ENCODE measurements at places on chromosomes 16 and 17.

GRCh38 chr17:48555258-48556228, 10.6 kb upstream of the HOXB2 start:
- no peak for DNase-seq

- no peak for DNase-seq
These were observed 59.6 kb upstream of the CDH13 start for GRCh38 chr16:82567175-82567574.

DNA sequence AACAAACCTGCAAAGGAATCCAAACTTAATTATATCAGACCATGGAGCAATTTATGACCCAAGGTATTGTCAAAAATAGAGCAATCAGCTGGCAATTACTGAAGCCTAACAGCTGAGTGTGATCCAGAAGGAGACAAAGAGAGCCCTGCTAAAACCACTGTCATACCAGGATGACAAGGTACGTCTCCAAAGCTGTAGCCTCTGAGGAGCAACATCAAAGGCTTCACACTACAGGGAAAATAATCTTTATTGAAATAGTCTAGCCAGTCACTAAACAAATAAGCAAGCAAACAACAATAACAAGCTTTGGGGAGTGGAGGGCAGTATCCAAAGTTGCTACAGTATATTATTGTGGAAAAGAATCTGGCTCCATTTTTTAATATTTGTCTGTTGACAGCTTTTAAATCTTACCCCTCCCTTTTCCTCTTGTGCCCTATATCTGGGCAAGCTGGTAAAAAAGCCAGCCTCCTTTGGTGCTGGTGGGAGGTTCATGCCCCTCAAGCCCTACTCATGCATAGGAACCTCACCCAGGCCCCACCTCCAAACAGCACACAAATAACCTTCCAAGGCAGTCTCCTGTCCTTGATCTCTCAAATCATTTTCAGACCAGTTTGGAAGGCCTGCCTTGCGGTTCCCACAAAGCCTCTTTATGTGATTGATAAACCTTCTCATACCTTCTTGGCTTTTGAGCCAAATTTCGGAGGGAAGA, 73.7 kb downstream of the ITFG1 start:
- DNase-seq: no peak

GRCh38 chr17:11138023-11138422, 103.0 kb upstream of the SHISA6 start:
- no peak for DNase-seq

DNA sequence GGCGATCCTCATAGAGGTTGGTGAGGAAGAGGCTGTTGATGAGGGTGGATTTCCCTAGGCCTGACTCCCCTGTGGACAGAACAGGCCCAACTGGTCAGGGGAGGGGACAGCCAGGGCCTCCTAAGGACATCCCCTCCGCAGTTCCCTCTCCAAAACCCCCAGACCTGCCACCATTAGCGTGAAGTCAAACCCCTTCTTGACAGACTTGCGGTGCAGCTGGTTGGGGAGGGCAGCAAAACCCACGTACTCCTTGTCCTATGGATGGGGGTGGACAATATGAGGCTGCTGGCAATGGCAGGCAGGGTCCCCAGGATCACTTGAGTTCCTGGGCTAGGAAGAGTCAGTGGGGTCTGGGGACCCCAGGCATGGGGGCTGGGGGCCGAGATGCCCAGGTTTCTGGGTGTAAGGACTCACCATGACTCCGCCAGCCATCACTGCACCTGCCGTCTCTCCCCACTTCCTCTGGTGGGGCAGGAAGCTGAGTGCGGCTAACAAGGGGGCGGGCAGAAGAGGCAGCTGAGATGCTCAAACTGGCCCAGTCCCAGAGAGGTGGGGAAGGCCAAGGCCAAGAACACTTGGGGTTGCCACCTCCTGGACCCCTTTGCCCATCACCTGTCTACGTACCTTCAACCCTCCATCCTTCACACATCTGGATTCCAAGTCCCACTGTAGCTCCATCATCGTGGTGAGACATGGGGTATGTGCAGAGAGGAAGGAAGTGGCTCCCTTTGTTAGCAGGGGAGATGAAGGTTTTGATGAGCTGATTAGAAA, at the start of gene SEPTIN1:
Gene SEPTIN1, minus strand, starts transcription at position 451 of the 771 bp plus-strand sequence. Its CDS starts 19 bp downstream, at position 432.
- peak; percentile 64 for DNase-seq

- no peak for DNase-seq
These were observed 62.4 kb downstream of the RAB11FIP4 start for GRCh38 chr17:31453896-31454295.

- no peak for DNase-seq
These were observed 31.3 kb downstream of the MAP1LC3B start for GRCh38 chr16:87423429-87423828.

DNA sequence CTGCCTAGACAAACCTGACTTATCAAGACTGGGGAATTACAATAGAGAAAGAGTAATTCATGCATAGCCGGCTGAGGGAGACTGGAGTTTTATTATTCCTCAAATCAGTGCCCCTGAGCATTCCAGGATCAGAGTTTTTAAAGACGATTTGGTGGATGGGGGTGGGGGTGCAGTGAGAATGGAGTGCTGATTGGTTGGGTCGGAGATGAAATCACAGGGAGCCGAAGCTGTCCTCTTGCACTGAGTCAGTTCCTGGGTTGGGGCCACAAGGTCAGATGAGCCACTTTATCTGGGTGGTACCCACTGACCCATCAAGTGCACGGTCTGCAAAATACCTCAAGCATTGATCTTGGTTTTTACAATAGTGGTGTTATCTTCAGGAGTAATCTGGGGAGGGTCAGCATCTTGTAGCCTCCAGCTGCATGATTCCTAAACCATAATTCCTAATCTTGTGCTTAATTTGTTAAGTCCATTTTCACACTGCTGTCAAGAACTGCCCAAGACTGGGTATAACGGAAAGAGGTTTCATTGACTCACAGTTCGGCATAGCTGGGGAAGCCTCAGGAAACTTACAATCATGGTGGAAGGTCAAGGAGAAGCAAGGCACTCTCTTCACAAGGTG, 69.6 kb downstream of the MARF1 start:
- no peak for DNase-seq

DNA sequence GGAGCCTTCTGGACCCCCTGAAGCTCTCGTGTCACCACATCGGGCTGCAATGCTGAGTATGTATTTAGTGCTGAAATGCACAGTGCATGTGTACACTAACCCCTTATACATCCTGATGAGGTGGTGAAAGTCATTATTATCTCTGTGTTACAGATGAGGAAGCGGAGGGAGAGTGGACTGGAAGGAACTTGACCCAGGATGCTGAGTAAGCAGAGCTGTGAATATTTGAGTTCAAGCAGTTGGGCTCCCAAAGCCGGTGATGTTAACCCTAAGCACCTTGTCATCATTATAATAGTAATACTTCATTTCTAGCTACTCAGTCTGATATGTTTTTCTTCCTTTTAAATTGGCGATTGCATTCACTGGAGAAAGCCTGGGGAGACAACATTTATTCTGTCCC, 25.9 kb upstream of the NKD1 start:
- DNase-seq: no peak

DNA sequence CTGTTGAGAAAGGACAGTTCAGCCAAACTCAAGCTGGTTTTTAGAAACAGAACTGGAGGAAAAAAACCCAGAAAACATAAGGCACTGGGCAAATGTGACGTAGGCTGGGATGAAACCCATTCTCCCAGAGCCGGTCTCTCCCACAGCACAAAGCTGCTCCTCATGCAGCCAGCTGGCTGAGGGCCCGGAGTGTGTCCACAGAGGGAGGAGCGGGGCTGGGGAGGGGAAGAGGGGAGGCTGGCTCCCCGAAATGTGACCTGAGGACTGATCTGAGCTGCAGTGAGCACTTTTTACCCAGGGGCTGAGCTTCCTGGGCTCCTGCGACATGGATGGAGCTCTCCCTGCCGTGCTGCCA, 20.8 kb downstream of the FOXF1 start:
- DNase-seq: no peak

GRCh38 chr17:31275116-31275515, 21.9 kb downstream of the OMG start:
- DNase-seq: no peak

DNA sequence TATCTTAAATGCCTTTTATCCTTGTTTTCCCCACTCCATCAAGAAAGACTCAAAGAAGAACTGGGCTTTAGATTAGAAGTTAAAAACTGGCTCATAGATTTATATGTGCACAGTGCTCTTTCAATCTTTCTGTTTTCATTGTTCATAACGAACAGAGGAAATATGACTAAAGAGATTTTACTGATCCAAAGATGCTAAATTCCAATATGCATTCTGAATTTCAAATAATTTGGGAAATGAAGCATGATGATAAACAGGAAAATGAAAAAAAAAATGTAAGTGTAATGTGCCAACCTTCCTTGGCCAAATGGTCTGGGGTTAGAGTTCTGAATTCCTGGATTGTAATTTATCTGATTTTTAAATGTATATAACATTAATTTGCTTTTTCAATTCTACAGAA, 25.0 kb upstream of the SMIM36 start:
- no peak for DNase-seq

GRCh38 chr16:81482329-81483063, 37.9 kb downstream of the CMIP start:
- DNase-seq: no peak

GRCh38 chr17:29257756-29258155, 11.1 kb downstream of the CRYBA1 start:
- no peak for DNase-seq

- peak; percentile 45 for DNase-seq
These were observed 2.4 kb upstream of the ALOXE3 start for GRCh38 chr17:8120520-8121406.

- no peak for DNase-seq
These were observed 13.0 kb downstream of the CAMKK1 start for GRCh38 chr17:3879591-3880417.

GRCh38 chr16:53022374-53022773, 30.3 kb downstream of the CHD9NB start:
- no peak for DNase-seq

DNA sequence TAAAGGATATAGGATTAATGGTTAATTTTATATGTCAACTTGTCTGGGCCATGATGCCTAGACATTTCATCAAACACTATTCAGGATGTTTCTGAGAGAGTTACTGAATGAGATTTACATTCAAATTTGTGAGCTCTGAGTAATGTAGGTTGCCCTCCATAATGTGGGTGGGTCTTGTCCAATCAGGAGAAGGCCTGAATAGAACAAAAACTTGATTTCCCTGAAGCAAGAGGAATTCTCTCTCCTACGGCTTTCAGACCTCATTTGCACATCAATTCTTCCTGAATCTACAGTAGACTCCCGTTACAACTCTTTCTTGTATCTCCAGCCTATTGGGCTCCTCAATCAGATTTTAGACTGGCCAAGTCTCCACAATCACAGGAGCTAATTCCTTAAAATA, 377.9 kb upstream of the PMFBP1 start:
- no peak for DNase-seq

GRCh38 chr16:6576606-6577005, 756.0 kb upstream of the RBFOX1 start:
- DNase-seq: no peak

GRCh38 chr17:60303406-60304099, 88.4 kb downstream of the USP32 start:
- DNase-seq: no peak

- peak; percentile 89 for DNase-seq
These were observed at the start of gene AARS1 for GRCh38 chr16:70289229-70290094. Gene AARS1 (minus strand): TSS chr16:70289506. CDS start chr16:70282763, 6,743 bp downstream.

DNA sequence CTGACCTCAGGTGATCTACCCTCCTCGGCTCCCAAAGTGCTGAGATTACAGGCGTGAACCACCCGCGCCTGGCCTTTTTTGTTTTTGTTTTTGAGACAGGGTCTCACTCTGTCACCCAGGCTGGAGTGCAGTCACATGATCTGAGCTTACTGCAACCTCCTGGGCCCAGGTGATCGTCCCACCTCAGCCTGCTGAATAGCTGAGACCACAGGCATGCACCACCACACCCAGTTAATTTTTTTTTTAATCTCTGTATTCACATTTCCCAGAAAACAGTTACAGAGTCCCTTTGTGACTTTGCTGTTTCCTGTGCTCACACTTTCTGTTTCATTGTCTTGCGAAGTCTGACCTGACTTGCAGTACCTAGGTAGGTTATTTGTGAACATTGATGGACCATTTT, 2.7 kb downstream of the CLUAP1 start:
- peak; percentile 39 for DNase-seq

DNA sequence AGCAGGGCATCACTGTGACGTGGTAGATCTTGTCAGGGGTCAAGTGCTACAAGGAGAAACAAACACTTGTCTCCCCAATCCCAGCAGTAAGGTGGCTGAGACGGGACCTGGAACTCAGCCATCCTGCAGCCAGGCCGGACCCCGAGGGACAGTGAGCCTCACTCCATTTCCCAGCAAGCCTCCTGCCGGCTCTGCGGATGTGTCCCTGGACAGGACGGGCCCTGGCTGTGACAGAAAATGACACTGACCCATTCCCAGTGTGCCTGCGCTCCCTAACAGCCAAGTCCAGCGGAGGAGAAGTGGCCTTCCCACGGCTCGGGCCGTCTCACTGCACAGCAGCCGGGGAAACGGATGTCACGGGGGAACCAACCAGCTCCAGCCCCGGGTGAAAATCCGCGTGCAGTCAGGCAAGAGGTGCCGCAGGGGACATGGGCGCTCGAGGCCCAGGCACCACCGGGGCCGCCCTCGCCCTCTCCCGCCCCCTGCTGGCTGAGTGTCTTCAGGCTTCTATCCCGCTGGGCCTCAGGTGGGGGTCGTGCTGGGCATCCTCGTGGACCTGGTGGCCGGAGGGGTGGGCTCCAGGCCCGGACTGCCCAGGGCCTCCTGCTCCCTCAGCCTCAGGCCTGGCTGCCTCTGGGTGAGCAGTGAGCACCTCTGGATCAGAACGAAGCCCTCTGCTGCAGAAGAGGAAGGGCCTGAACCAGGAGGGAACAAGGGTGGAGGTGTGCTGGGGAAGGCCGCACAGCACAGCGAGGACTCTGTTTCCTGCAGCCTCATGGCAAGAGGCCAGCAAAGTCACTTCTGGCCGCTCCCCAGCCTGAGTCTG, 6.7 kb downstream of the HAGHL start:
- no peak for DNase-seq

DNA sequence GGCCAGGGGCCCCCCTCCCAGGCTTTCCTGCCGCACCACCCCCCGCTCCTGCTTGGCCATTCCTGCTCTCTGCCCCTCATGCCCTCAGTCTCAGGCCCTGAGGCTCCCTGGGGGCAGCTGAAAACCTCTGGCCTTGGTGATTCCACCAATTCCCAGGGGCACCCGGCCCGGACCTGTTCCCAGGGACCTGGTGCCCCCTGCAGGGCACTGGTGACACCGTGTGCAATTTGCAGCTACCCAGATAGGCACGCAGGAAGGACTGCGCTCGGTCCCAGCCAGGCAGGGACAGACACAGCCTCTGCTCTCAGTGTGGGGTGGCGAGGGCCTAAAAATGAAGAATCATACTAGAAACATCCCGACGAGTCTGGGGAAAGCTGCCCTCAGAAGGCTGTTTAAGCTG, 13.4 kb downstream of the WFDC1 start:
- no peak for DNase-seq
